ENCODE measurements at places on chromosomes 3 and 15.

DNA sequence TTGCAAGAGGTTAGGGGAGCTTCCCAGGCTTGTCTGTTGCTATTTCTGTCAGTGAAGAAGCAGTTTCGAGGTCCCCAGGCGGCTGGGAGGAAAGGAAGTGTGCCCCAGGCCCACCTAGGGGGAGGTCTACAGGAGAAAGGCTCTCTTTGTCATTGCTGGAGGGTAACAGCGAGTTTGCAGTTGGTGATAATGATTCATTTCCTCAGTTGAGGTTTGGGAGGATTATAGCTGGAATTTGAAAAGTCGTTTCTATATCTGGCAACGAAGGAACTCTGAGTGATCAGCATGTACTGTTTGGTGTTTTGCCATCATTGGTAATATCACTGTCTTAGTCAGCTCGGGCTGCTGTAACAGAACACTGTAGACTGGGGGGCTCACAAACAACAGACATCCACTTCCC is 65.5 kb upstream of the UBE3A start:
- no peak for DNase-seq

GRCh38 chr3:66538390-66538789 is 37.6 kb upstream of the LRIG1 start:
- no peak for DNase-seq

DNA sequence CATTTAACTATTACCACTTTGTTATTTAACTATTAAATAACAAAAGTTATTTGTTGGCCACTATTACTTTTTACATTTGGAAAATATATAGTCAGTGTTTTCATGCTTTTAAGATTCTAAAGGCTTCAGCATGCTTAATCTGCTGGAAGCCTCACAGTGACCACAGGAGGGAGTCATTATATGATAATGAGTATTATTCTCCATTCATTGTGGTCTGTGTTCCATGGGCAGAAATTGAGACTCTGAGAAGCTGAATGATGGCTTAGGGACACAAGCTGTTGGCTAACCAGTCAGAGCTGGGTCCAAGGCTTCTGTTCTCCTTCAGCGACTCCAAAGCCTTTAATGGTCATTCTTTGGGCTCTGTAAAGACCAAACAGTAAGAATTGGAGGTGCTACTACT is 64.7 kb downstream of the BFSP2 start:
- DNase-seq = no peak

GRCh38 chr15:68764090-68764489 is 56.6 kb downstream of the ANP32A start:
- DNase-seq = no peak

DNA sequence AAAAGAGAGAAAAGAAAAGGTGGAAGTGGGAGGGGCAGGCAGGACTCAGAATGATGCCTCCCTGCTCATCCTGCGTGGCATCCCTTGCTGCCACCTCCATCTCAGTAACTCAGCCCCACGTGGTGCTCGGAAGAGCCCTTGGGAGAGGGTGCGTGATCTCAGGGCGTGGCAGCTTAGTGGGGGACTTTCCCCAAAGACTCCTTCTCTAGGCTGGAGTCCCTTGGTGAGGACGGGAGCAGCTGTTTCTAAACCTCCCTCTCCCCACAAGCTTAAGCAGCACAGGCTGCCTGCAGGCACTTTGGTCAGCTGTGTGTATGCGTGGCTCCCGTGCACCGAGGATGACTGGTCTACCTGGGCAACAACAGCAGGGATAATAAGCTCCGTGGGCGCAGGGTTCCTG is 7.4 kb upstream of the ANPEP start:
- no peak for DNase-seq

Measured in germinal center (tissue), 1 donor.